ENCODE measurements at places on chromosomes 13 and 19.
A peak's percentile ranks its signal among the peaks of the same experiment; 100 is the strongest.

GRCh38 chr19:40663695-40664692 is 26.5 kb downstream of the NUMBL start:
- DNase-seq = no peak

GRCh38 chr19:45668342-45668871 is 386 bp downstream of the GIPR start:
- DNase-seq = no peak

GRCh38 chr19:42158926-42159325 is 26.7 kb upstream of the POU2F2 start:
- DNase-seq = no peak

- DNase-seq = no peak
These were observed 25.2 kb downstream of the TDRD12 start for GRCh38 chr19:32744555-32745325.

- no peak for DNase-seq
These were observed 821.3 kb downstream of the DIAPH3 start for GRCh38 chr13:59342400-59342799.

GRCh38 chr19:38650911-38651584 is 3.6 kb downstream of the ACTN4 start:
- peak; percentile 75 for DNase-seq

DNA sequence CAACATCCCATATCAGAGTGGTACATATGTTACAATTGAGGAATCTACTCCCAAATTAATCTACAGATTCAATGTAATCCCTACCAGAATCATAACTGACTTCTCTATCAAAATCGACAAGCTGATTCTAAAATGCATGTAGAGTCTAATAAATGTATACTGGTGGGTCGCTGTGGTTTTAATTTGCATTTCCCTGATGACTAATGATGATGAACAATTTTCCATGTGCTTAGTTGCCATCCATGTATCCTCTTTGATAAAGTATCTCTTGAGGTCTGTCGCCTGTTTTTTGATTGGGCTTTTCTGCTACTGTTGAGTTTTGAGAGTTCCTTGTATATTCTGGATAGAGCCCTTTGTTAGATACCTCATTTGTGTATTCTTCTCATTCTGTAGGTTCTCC is 43.8 kb downstream of the KLF12 start:
- no peak for DNase-seq

DNA sequence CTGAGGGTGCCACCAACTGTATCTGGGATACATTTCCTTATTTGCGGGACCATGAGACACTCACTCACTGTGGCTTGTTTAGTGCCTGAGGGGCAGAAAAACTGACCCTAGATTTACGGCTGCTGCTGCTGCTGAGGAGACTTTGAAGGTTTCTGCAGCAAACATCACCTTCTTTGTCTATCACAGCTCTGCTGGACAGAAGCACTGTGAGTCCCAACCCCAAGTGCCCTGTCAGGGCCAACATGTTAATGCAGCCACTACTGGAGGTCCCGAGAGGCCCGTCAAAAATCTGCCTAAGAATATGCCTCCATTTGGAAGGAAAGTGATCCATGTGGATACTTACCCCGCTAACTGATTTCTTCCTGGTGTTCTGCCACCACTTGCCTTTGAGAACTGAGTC is 37.3 kb upstream of the UBL3 start:
- DNase-seq = no peak

- no peak for DNase-seq
These were observed 82.5 kb downstream of the MAP4K1 start for GRCh38 chr19:38535212-38535611.

GRCh38 chr13:72316716-72317115 is 410.7 kb downstream of the MZT1 start:
- DNase-seq = no peak

GRCh38 chr13:113840541-113841352 is 23.1 kb downstream of the GAS6 start:
- no peak for DNase-seq

GRCh38 chr13:40341501-40341900 is 324.9 kb downstream of the FOXO1 start:
- DNase-seq = no peak

DNA sequence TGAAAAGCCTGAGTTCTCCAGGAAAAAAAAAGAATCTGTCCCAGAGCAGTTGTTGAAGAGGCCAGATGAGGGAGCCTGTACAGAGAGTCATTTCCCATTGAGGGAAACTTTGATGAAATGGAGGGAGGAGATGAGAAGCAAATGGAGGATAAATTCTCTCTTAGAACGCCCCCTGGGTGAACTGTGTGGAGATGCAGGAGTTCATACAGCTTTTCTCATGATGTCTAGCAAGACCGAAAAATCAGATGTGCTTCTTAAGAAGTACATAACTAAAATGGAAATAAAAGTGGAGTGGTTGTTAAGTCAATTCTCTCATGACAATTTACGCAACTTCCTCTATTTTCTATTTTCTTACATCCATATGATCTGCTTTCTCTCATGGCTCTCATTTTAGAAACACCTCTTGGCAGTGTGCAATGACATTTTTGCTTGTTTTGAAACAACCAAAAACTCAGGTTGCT is 1263.1 kb downstream of the PCDH9 start:
- DNase-seq = peak; percentile 13

GRCh38 chr13:25170554-25171111 is 1.5 kb downstream of the AMER2 start:
- peak; percentile 22 for DNase-seq

- DNase-seq = no peak
These were observed 1074.3 kb upstream of the PCDH9 start for GRCh38 chr13:68304286-68304893.

- no peak for DNase-seq
These were observed 6.6 kb downstream of the C19orf25 start for GRCh38 chr19:1472231-1473084.

- DNase-seq = no peak
These were observed 107.6 kb downstream of the SLC25A15 start for GRCh38 chr13:40897053-40897452.

- no peak for DNase-seq
These were observed 81.9 kb downstream of the FLT1 start for GRCh38 chr13:28412981-28413380.

GRCh38 chr19:5106191-5106726 is 137.3 kb downstream of the KDM4B start:
- DNase-seq = no peak

DNA sequence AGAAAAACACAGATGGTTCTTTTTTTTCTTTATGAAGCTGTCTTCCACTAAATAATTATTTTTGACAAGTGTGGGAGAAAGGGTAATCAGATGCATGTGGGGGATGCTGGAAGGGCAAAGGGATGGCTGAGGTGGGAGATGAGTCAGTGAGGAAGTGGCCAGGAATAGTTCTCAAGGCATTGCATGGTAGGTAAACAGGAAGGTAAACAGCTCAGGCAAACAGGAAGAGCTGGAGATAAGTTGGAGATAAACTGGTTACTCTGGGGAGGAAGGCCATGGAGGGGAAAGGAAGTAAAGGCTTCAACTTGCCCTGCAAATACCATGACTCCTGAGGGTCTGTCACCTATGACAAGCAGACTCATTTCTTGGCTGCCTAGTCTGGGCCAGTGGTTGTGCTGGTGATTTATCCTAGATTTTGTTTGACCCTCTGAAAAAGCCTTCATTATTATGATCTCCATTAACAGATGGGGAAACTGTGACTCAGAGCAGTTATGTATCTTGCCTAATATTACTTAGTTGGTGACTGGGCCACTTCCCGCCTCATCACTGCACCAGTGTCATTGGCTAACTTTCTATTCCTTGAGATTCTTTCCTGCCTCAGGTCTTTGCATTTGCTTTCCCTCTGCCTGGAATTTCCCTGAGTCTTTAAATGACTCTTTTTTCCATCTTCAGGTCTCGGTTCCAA is 17.1 kb downstream of the ACTL9 start:
- DNase-seq = no peak

DNA sequence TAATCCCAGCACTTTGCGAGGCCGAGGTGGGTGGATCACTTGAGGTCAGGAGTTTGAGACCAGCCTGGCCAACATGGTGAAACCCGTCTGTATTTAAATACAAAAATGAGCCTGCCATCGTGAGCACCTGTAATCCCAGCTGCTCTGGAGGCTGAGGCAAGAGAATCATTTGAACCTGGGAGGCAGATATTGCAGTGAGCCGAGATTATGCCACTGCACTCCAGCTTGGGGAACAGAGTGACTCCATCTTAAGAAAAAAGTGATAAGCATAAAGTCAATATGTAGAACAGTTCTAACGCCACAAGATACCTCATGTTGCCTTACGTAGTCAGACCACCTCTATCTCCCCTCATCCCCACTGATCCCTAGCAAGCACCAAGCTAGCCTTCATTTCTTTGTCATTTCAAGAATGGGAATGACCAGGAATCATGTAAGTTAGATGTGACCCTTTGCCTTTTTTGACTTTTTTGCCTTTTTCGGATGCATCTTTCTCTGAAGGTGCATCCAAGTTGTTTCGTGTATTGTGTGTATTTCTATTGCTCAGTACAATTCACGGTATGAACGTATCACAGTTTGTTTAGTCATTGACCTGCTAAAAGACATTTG is 6.4 kb downstream of the RPL21 start:
- no peak for DNase-seq

GRCh38 chr19:35211545-35212230 is 16.9 kb downstream of the FAM187B start:
- no peak for DNase-seq

- DNase-seq = no peak
These were observed 884.2 kb downstream of the DIAPH3 start for GRCh38 chr13:59279576-59279975.

- no peak for DNase-seq
These were observed 242.5 kb upstream of the GPC6 start for GRCh38 chr13:92984151-92984550.

DNA sequence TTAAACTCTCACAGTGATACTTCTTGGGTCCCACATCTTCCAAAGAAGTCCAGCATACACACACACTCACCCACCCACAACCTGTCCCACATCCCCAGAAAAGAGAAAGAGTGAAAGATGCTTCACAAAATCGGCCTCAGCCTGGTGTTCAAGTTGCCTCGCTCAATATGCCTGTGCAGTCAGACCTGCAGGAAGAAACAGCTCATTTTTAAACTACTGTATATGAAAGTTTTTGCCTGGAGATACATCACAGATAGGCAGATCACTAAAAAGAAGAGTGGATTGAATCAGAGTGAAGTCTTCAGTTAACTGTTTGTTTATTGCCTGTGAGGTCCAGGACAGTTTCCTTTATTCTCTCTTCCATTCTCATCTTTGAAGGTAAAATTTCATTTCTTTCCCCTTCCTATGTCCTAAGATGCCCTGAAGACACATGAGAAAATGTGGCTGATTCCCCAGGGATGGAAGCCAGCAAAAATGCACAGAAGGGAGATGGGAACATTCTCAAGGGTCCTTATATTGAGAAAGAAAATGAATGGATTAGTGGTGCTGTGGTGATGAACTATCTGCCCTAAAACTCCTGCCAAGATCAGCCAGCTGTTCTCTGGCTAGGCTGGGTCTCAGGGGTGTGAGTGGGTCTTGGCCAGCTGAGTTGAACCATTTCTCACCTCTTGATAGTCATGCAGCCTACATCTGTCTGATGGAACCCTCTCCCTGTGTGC is 259.0 kb downstream of the ITGBL1 start:
- no peak for DNase-seq

DNA sequence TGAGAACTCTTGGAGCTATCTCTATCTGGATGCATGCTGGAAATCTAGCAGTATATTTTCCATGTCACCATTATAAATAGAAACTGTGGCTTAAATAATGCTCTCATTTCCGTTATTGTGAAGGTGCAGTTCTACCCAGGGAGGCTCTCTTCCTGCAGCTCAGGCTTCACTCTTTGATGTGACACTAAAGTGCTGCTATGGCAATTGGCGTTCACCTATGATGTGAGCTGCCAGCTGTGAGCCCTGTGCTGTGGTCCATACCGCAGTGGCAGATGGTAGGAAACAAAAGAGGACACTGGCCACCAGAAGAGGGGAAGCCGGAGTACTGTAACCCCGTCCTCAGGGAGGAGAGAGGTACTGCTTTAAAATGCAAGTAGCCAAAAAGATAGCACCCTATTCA is 40.6 kb upstream of the ZNF681 start:
- no peak for DNase-seq

- DNase-seq = peak; percentile 92
These were observed 1.2 kb downstream of the CGB7 start for GRCh38 chr19:49056101-49056901.

- no peak for DNase-seq
These were observed 24.7 kb upstream of the CD33 start for GRCh38 chr19:51200071-51200666.

GRCh38 chr19:33878030-33878544 is 81.4 kb downstream of the KCTD15 start:
- DNase-seq = no peak

- peak; percentile 37 for DNase-seq
These were observed 47.9 kb upstream of the C13orf42 start for GRCh38 chr13:51158880-51159518.

GRCh38 chr13:79727086-79727485 is 246.1 kb downstream of the NDFIP2 start:
- no peak for DNase-seq

DNA sequence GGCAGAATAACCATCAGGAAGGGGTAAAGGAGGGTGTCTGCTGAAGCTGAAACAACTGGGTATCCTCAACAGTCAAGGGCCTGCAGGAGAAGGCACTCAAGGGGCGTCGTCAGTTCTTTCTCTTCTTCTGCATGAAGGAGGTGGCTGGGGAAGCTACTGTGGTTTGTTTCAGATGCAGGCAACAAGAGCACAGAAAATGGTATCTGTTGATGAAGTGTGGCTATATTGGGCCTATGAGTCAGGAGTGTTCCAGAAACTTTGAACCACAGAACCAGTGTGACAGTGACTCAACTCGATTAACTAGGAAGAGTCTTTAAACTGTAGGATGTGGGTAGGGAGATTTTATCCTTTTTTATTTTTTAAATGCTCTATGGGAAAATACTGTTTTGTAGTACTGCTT is 686.3 kb downstream of the FGF9 start:
- peak; percentile 32 for DNase-seq

DNA sequence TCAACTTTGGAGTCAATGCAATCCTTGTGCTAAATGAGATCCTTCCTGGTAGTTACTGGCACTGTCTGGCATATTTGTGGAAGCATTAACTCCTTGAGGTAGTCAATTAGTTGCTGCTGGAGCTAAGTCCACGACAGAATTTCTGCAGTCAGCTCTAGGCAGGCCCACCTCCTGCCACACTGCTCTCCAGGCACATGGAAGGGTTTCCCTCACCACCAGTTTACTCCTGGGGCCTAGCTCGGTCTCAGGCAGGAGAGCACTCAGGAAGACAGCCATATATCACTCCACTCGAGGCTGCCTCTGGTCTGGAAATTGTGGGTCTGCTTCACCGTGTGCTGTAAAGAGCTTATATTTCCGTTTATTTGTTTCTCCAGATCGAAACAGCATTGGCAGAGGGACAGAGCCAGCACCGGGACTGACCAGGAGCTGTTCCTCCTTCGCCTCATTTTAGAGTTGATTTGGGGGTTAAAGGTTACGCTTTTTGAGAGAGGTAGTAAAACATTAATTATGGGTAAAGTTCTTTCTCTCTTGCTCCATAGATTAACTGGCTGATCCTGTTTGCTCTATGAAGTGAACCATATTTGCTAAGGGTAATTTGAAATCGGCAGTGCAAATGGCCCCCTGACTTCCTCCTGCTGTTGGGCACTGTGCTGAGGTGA is 20.6 kb upstream of the GTF3A start:
- no peak for DNase-seq

Data from AG20443 (cell line).